ENCODE measurements at places on chromosomes 2 and 18.
A peak's percentile ranks its signal among the peaks of the same experiment; 100 is the strongest.

GRCh38 chr2:236176417-236176816 lies 8.2 kb upstream of the GBX2 start:
- peak; percentile 49 for DNase-seq

DNA sequence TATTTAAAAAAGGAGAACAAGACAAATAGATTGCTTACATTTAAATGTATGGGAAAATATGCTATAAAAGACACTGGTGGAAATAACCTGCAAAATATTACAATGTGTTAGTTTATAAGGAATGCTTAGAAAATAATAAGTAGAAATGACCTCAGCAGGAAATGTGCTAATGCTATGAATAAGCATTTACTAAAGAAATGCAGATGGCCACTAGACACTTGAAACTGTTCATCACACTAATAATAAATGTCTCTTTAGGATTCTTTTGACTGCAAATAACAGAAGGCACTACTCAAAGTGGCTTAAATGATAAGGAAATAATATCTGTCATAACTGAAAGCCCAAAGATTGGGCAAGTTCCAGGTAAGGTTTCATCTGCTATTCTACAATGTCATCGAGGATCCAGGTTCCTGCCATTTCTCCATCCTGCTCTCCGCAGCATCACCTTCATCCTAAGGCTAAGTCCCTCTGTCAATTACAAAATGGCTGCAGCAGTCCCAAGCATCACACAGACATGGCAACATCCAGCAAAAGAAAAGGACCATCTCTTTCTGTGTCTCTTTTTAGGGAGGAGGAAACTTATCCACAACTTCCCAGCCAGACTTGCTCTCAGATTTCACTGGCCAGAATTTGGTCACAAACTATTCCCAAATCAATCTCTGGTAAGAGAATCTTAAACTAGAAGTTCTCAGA lies 21.9 kb downstream of the METTL8 start:
- DNase-seq: peak; percentile 58

DNA sequence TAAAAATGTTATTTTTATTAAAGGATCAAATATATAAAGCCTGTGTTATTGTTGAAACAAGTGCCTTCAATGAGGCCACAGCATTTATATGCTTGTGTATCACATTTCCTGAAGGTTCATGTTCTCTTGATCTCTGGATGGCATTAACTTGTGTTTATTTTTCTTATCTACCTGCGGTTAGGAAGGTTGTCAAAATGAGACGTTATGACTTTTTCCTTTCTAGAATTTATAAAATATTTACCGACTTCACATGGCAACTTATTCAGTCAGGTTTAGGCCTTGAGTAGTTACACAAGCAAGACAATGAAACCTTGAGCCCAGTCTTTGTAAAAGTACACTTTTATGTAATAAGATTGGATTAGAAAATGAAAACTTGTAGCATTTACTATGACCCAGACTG lies 196.4 kb upstream of the ACVR2A start:
- DNase-seq: no peak

DNA sequence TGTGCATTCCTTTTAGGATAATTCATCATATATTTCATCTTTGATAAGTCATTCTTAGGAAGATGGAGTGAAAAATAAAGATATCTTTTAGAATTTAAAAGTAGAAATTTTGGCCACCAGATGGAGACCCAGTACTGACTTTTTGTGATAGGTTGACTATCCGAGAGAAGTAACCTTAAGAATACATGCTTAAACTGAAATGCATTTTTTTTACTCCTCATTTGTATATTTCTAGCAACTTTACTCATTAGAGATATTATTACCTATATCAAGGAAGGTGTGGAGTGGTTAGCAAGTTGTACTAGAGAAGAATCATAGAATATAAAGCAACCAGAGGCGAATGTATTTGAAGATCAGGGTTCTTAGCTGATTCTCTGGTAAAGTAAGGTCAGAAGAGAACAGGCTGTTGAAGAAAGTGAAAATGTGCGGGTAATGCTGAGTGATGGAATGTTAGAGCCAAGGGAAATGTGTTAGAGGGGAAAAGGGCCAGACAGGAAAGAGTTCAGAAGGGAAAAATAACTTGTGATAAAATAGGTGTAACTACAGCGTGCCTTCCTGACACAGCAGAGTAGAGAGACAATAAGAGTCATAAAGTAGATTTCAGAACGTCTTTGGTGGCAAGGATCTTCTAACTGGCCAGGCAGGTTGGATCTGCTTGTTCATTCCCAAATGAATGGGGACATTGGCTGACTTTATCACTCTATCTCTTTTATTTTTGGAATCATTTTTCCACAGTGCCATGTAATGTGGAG lies 52.3 kb downstream of the TDRD15 start:
- no peak for DNase-seq

- peak; percentile 43 for DNase-seq
Measured at GRCh38 chr2:176122683-176123410, at the start of gene HOXD9. TSS of gene HOXD9 (plus strand) at chr2:176122719. CDS start at chr2:176122769, 50 bp downstream.

GRCh38 chr2:240982821-240983281 lies 15.6 kb upstream of the SNED1 start:
- DNase-seq: no peak

GRCh38 chr2:20196053-20196656 lies 28.8 kb downstream of the SDC1 start:
- DNase-seq: no peak

- no peak for DNase-seq
Measured at GRCh38 chr2:152386266-152386665, 51.3 kb downstream of the FMNL2 start.

DNA sequence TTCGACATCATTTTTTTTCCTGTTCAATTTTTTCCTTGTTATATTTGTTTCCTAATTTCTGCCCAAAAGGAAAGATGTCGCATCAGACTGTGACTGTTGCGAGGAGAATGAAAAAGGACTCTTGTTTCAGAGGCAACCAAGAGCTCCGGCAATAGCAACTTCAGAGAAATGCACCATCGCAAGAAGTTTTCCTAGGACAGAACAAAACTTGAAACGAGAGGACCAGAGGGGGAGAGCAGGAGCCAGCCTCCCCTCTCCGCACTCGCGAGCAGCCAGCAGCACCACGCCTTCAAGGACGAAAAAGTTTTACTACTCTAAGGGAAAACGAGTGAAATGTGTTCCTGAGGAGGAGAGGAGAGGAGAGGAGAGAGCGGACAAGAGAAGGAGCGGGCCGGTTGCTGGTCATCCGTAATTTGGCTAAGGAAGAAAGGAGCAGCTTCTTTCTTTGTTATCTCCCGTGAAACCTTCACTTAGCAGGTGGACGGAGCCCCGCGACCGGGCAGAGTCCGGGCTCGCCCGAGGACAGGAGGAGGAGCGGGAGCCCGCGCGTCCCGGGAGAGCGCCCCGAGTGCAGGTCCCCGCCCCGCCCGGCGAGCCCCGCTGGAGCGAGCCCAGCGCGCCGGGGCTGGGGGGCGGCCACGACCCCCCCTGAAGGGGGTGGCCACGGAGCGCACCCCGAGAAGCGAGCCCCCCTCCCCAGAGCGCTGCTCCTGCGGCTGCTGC lies 744 bp downstream of the POU3F3 start:
- DNase-seq: no peak

DNA sequence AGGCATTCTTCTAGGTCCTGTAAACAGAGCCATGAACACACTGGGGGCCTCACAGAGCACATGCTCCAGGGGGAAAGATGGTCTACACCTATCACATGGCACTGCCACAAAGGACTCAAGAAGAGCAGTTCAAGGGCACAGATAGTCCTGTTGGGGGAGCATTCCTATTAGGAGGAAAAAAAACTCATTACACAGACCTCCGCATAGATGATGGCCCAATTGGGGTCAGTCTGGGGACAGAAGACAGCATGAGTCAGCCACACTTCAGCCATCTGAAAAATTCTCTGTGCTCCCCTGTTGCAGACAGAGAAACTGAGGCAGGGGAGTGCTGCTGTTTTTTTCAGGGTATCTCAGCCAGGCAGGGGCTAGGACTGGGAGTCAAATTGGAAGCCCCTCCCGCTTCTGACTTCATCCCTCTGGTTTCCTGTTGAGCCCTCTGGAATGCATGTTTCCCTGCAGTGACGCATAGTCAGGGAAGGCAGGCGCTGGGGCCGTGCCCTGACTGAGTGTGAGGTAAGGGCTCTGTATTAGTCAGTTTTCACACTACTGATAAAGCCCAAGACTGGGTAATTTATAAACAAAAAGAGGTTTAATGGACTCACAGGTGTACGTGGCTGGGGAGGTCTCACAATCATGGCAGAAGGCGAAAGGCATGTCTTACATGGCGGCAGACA lies 67.9 kb downstream of the RHOB start:
- DNase-seq: peak; percentile 96

GRCh38 chr18:9996094-9996493 lies 82.3 kb downstream of the VAPA start:
- DNase-seq: no peak

GRCh38 chr2:7570247-7570646 lies 653.0 kb downstream of the RNF144A start:
- DNase-seq: no peak

DNA sequence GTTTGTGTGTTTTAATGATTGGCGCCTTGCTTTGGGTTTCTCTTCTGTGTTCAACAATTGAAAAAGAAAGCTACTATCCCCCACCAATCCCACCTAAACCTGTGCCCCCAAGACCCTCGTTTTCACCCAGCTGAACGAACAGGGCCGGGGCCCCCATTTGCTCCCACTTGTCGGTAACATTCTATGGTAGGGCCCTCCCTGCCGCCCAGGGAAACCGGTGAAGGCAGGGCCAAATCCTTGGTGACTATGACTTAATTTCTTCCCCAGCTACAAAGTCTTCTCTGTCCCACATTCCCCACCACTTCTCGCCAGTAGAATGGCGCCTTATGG lies 598 bp upstream of the SNRNP200 start:
- peak; percentile 19 for DNase-seq

GRCh38 chr2:1683297-1683696 lies 61.0 kb downstream of the PXDN start:
- DNase-seq: no peak

- DNase-seq: peak; percentile 2
Measured at GRCh38 chr2:225797394-225797793, 397.9 kb downstream of the NYAP2 start.

GRCh38 chr2:83578405-83578804 lies 880.7 kb downstream of the SUCLG1 start:
- DNase-seq: no peak

- no peak for DNase-seq
Measured at GRCh38 chr18:75073654-75074053, 135.3 kb downstream of the PTGR3 start.

- DNase-seq: no peak
Measured at GRCh38 chr2:112148477-112148876, 10.3 kb downstream of the FBLN7 start.

GRCh38 chr18:58183226-58183625 lies 139.2 kb downstream of the NEDD4L start:
- no peak for DNase-seq

GRCh38 chr2:132676999-132677398 lies 7.0 kb upstream of the LYPD1 start:
- peak; percentile 48 for DNase-seq

GRCh38 chr2:32572030-32572429 lies 55.8 kb upstream of the TTC27 start:
- DNase-seq: no peak

All from ELR (cell line).